Memory B cell (primary cell): ENCODE measurements at places on chromosomes 7 and 10.

GRCh38 chr10:61705022-61705613, 42.4 kb downstream of the CABCOCO1 start:
- DNase-seq: no peak

DNA sequence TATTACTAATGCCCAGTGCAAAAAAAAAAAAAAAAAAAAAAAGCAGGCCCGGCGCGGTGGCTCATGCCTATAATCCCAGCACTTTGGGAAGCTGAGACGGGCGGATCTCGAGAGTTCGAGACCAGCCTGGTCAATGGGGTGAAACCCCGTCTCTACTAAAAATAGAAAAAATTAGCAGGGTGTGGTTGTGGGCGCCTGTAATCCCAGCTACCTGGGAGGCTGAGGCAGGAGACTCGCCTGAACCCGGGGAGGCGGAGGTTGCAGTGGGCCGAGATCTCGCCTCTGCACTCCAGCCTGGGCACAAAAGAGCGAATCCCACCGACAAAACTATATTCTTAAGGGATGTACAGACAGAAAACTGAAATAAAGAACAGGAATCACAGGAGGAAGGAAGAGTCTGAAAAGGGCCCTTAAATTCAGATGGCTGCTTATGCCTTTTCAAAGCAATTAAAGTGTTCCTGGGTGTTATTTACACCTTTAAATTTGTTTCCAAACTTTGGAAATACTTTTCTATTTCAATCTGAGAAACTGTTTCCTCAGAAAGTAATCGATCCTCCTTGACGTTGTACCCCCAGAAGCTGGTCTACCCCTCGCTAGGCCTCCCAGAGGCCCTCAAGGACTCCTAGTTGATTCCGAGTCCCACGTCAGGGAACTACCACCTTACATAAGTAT, 2.0 kb upstream of the KMT2E start:
- DNase-seq: peak; percentile 24

GRCh38 chr7:71626206-71626605, 494.3 kb downstream of the GALNT17 start:
- no peak for DNase-seq

- DNase-seq: no peak
These were observed 49.3 kb downstream of the CCDC6 start for GRCh38 chr10:59857049-59857448.

DNA sequence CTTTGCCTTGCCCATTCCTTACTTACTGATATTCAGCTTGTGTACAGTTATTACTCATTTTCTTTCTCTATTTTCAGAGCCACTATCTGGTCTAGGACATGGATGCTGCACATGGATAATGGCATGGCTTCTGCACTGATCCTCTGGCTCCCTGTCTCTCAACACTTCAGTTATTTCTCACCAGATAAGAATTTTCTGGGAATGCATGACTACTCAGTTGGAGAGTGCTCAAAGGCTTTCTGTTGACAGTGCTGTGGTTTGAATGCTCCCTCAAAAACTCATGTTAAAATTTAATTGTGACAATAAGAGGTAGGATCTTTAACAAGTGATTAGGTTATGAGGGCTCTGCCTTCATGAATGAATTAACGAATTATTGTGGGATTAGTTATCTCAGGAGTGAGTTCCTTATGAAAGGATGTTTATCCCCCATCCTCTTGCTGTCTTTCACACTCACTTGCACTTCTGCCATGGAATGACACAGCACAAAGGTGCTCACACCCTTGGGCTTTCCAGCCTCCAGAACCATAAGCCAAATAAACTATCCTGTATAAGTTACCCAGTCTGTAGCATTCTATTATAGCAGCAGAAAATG, 16.1 kb upstream of the PIK3CG start:
- no peak for DNase-seq

GRCh38 chr7:22663721-22664120, 63.3 kb upstream of the IL6 start:
- DNase-seq: no peak

GRCh38 chr7:22144950-22145349, 199.3 kb upstream of the CDCA7L start:
- DNase-seq: no peak

DNA sequence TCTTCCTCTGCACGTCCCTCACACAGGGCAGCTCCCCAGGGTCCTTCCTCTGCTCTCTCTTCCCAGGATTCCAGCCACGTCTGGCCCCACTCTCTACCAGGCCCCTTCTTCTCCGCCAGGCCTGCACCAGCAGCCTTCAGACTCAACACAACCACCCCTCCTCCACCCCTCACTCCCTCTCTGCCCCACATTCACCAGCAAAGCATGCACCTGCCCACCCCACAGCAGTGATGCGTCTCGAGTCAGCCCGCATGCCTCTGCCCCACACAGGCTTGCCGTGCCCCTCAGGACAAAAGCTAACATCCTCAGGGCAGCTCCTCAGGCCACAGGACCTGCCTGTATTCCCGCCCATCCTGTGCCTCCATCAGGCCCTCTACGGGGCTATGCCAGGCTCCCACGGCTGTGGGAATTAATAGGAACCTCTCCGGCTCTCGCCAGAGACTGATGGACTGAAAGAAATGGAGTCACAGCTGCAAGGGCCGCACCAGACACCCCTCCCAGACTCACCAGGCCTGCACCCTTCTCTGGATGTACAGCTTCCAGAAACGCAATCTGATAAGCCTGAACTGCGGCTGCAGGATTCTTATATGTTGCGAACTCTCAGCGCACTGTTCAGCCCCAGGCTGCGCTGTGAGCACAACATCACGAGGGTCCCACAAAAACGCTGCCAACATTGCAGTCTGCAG, 100.1 kb downstream of the CYTH3 start:
- DNase-seq: no peak

DNA sequence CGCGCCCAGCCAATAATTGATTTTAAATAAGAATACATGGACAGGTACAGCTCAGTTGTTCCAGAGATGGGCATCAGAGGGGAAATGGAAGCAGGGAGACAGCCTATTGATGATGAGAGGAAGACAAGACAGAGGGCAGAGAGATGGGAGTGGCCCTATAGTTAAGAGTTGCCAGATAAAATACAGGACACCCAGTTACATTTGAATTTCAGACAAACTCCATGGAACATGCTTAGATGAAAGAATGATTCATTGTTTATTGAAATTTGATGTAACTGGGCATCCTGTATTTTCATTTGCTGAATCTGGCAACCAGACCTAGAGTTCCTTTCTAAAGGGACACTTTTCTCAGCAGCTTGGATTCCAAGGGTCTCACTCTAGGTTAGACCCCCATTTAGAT, 341.1 kb downstream of the FRMD4A start:
- no peak for DNase-seq

DNA sequence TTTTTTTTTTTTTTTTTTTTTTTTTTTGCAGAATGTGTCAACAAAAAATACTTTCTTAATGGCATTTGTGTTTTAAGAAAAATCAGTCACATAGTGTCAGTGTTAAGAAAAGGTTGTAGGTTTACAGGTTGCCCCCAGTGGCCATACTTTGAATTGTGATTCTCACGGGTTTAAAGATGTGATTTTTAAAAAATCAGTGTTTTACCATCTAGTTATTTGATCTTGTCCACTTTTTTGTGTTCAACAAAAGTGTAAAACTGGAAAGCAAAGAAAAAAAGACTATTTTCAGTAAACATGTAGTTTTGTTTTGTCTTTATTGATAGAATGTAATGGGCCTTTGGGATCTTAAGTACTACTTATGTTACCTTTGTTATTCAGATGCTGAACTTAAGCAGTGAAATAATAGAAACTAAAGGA, 25.7 kb downstream of the SUV39H2 start:
- peak; percentile 9 for DNase-seq
